Omental fat pad (tissue), 4 donors: ENCODE measurements at places on chromosomes 12 and 14. TPM values are rescaled to one million over a fixed set of nuclear protein-coding genes. Genes with fewer than 3 reads are reported as not detected.
A peak's percentile ranks its signal among the peaks of the same experiment; 100 is the strongest.

- DNase-seq, result no peak
These were observed 411.1 kb upstream of the MDGA2 start for GRCh38 chr14:48086516-48086915.

- no peak for DNase-seq
These were observed 54.6 kb downstream of the NUAK1 start for GRCh38 chr12:106084014-106084671.

DNA sequence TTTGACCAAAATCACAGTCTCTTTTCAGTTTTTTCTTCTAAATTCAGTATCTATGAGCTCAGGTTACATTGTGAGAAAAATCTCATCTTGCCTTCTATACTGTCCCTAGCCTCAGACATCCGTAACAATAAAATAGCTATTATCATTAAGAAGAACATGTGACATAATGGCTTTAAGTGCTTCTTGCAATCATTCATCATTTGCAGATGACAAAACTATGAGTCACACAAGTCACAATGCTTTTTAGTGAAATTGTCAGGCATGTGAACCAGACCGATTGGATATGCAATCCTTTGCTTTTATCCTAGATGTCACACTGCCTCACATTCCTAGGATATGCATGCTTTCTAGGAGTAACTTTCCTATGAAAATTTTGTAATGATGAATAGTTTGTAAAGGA, 313.1 kb downstream of the SLC6A15 start:
- no peak for DNase-seq

DNA sequence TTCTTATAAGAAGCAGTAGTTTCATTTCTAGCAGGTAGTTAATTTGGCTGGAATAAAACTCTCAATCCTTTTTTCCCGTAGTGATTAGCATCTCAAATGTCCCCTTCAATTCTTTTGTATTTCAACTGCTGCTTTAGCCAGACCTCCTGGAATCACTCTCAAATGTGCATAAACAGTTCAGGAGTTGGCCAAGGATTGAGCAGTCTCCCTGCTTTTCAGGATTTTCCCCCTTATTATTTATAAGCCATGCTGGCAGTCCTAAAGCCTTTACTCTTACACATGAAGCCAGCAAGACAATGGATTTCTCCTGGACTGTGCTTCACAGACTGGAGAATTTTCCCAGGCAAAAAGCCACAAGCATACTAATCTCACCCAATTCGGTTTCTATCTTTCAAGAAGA, 950.1 kb downstream of the VRK1 start:
- DNase-seq, result no peak

DNA sequence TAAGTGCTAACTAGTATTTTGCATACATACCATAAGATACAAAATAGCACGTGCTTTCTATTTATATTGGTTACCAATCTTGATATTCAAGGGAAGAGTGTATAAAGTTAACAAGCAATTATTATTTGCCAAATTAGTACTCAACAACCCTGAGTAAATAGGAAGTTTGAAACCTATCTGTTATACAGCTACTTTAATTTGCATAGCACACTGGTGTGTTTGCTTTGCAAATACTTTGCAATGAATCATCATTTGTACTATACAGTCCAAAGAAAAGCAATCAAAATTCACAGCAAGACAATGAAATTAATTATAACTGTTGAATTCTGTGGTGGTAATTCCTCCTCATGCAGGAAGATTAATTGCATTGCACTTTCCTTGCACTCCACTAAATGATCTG, 469.1 kb downstream of the PRKD1 start:
- no peak for DNase-seq

DNA sequence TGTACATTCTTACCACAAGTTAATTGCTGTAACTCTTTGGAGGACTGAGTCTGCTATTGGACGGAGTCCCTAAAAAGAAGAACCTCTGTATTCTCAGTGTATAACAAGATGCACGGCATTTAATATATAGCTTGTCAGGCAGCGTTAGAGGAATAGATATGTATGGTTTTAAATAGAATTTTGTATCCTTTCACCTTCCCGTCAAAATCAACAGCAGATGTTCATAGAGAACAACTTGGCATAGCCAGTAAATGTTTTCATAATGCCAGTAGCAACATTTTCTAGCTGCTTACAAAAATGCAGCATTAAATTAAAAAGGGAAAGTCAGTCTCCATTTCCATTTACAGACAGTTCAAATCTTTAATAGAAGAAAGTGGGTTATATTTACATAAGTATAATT, 6.8 kb downstream of the SCYL2 start:
- DNase-seq, result no peak

DNA sequence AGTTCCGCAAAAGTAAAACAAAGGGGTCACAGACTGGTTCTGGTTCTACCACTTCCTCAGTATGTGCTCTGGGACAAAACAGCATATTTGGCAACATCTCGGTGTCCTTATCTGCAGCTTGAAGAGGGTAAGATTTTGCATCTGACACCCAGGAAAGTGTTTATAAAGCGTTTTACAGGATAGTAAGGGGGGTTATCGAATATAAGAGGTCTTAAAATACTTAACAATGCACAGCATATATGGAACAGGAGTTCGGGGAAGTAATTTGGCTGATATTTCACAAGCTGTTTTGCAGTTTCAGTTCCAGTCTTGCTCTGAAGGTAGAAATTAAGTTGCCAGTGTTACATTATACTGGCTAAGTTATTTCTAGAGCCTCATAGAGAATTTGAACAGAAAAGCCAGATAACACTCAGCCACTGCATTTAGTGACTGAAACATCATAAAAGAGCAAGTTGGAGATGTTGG, 904 bp upstream of the MAP4K5 start:
- no peak for DNase-seq

DNA sequence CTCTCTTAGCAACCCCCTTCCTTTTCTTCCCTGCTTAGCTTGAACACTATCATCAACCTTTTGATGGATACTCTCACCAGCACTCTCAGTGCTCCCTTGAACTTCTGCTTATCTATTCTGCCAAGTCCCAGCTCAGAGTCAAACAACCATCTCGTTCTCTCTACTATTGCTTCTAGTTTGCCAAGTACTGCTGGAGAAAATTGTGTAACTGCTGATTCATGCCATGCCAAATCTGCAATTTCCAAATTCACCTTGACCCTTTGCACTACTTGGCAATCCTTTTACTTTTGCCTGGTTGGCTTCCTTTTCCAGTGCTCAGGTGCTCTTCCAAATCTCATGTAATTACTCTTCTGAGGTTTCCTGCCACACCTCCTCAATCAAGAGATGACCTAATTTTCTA, 2.8 kb upstream of the CCDC196 start:
- DNase-seq, result no peak

- DNase-seq, result no peak
These were observed 5.1 kb upstream of the NKX2-1 start for GRCh38 chr14:36524874-36525745.

DNA sequence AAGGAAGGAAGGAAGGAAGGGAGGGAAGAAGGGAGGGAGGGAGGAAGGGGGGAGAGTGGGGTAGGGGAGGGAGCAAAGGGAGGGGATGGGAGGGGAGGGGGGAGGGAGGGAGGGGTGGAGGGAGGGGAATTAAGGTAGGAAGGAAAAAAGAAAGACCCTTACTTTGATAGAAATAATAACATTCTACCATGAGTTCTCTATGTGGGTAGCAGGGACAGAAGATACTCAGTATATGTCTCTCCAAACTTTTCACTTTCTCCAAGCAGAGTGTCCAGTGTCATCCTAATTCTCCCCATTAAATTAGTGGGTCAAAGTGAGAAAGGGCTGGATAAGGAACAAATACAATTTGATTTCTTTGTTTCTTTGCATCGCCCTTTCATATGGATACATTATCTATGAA, 553.4 kb upstream of the USP15 start:
- DNase-seq, result no peak

- DNase-seq, result no peak
These were observed 669 bp upstream of the CDKN3 start for GRCh38 chr14:54396183-54396492.

DNA sequence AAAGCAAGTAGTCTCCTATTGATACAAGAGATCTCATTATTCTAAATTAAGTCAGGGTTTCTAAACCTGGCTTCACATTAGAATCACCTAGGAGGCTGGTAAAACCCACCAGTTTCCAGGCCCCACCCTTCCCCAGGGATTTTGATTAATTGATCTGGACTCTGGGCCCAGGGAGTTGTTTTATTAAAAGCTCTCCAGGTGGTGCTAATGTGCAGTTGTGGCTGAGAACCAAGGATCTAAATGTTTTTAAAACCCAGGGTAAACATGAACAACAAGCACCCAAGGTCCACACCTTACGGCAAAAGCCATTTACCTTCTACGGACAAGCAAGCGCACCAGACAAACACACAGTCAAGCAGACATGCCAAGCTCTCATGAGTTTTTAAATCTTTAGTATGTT, 73.9 kb downstream of the SLC2A13 start:
- no peak for DNase-seq

GRCh38 chr12:7934889-7935492, 996 bp downstream of the SLC2A3 start:
- no peak for DNase-seq

DNA sequence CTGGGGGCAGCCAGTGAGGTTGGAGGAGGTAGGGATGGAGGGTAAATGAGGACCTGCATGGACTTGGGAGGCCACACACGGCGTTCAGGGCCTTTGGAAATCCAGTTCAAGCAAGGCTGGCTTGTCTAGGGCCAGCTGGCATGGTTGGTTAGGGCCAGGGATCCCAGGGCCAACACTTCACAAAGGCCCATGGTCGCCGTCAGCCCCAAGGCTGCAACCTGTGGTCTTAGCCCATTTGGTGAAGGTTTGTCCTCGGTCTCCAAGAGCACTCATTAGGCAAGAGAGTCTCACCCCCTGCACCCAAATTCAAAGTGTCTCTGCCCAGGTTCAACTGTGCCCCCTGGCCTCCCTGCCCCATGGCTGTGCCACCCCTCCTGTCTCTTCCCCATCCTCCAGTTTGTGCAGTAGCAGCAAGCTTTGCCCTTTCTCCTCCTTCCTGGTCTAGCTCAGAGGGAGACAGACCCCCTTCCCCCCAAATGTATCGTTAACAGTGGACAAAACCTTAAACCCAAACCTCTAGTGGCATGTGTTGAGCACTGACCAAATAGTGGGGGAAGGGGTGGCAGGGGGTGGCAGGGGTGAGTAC, 94.1 kb downstream of the NINJ2 start:
- DNase-seq, result no peak

- peak; percentile 60 for DNase-seq
These were observed at the start of gene CIDEB for GRCh38 chr14:24307575-24308341. CIDEB (minus strand) TSS chr14:24307977; CDS start chr14:24307858, 119 bp downstream.

FGF23 gene
- total RNA-seq, result not detected

TIMELESS gene
- 3.7 TPM for total RNA-seq

NRXN3 gene
- total RNA-seq, result 1.4 TPM
